Activated CD4-positive, alpha-beta T cell treated with anti-CD3 and anti-CD28 coated beads for 4 hours (primary cell): ENCODE measurements at places on chromosomes 16 and 17.
A peak's percentile ranks its signal among the peaks of the same experiment; 100 is the strongest.

DNA sequence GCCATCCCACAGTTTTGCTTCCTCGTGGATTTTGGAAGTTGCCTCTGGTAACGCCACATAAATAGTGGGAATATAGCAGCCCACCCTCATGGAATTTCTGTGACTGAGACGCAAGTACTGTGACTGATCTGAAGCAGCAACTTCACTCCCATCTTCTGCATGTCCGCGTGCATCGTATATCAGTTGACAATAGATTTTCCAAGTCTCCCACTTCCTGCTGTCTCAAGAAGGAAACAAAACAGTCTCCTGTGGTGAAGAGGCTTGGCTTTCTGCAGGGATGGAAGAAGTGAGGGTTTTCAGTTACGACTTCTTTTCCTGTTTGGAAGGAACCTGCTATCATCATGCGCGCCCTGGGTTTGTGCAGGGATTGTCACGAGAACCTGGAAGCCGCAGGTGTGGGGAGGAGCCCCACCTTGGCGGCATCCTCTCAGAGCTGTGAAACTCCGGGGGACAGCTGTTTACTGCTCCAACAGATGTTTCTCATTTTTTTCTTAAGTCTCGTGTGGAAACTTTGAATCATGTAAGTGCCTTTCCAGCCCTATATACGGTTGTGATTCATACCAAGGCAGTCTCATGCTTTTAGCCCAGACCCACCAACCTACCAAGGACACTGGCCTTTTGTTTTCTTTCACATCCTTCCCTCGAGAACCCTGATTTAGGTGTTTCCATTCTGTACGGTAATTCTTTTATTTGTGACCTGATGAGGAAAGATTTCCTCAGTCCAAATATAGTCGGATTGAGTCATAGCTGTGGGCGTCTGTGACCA is 57.5 kb downstream of the WIPI1 start:
- DNase-seq: peak; percentile 52

GRCh38 chr16:68492151-68492542 is 43.8 kb upstream of the SMPD3 start:
- no peak for DNase-seq

DNA sequence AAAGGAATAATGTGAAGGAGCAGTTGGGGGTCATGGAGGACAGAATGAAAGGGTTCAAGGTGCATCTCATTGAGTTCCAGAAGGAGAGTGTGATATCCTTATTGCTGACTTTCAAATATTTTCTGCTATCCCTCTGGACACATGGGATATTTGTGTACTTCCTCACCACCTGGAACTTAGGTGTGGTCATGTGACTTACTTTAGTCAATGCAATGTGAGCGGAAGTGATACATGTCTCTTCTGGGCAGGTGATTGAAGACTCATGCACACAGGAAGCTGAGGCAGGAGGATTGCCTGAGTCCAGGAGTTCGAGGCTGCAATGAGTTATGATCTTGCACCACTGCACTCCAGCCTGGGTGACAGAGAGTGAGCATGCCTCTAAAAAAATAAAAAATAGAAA is 36.7 kb upstream of the TANC2 start:
- DNase-seq: no peak

GRCh38 chr16:35911899-35912298 is 2452.5 kb downstream of the TP53TG3F start:
- no peak for DNase-seq

DNA sequence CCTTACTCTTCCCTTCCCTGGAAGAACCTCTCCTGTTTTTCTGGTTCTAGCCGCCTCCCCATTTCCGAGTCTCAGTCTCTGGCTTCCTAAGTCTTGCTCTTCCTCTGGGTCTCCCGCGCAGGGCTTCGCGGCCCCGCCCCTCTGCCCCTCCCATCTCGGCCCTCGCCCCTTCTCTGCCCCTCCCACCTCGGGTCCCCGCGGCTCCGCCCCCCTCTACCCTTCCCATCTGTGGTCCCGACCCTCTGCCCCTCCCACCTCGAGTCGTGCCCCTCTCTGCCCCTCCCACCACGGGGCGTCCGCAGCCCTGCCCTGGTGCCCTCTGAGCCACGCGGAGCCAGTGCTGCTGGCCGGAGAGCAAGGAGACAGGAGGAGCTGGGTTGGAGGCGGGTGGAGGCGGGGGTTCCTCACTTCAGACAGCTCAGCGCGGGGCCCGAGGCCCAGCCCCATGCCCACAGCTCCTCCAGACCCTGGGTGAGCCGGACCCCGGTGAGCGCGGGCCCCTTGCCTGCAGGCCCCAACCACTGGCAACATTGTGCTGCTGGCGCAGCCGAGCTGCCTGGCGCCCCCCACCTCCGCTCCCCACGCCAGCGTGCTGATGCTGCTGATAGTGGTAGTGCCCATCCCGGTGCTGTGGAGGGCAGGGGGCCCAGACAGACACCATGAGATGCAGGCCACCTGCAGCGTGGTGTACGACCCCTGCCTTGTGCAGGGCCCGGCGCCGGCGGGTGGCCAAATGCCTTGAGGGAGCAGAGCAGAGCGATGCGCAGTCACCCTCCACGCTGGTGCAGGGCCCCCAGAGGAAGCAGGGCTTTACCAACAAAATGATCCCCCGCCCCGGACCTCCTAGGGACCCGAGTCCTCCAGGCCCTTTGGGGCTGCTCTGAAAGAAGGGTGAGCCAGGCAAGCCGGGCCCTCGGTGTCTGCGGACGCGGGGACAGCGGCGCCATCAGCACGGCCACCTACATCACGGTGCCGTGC is 2115.3 kb downstream of the TP53TG3F start:
- no peak for DNase-seq

- no peak for DNase-seq
Measured at GRCh38 chr17:14211246-14211645, 25.4 kb downstream of the CDRT15 start.

GRCh38 chr16:15435216-15435864 is 952 bp downstream of the BMERB1 start:
- no peak for DNase-seq

GRCh38 chr16:31347445-31347844 is 7.5 kb upstream of the ITGAX start:
- no peak for DNase-seq

- DNase-seq: peak; percentile 35
Measured at GRCh38 chr17:48439875-48440505, 10.0 kb upstream of the SKAP1 start.

DNA sequence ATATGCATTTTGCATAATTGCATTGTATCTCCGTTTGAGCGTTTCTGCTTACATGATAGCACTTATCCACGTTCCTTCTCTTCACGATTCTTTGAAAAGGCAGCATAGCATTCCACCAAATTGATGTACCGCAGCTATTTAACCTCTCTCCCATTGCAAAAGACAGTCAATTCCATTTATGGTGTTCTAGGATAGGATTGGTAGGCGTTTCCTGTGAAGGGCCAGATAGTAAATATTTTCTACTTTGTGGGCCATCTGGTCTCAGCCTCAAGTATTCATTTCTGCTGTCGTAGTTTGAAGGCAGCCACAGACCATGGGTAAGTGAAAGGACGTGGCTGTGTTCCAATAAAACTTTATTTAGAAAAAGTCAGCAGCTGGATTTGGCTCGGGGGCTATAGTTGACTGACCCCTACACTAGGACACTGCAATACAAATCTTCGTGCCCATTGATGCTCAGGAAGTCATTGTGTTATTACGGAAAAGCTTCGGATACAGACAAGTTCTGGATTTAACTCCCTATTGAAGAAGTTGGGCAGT is 10.1 kb downstream of the SNX29 start:
- DNase-seq: no peak

- no peak for DNase-seq
Measured at GRCh38 chr16:85520853-85521521, 92.1 kb upstream of the GSE1 start.

DNA sequence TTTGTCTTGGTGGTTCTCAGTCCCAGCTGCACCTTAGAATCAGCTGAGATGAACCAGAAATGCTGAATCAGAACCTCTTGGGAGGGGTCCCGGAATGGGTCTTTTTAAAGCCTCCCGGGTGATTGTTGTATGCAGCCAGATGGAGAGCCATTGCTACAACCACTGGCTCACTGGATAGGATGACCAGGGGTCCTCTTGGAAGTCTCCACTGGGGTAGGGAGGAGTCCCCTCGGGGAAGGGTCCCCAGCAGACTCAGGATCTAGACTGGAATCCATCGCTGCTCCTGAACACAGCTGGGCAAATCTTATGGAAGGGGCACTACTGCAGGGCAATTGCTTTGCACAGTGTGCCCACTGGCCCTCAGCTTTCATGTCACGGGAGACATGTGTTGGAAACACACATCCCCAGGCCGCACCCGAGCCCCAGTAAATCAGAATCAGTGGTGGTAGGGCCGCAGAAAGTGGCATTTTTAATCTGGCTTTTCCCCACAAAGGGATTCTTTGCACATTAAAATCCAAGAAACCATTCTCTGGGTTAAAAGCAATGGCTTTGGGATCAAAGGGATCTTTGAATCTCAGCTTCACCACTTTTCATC is 117.3 kb downstream of the IRX5 start:
- no peak for DNase-seq

DNA sequence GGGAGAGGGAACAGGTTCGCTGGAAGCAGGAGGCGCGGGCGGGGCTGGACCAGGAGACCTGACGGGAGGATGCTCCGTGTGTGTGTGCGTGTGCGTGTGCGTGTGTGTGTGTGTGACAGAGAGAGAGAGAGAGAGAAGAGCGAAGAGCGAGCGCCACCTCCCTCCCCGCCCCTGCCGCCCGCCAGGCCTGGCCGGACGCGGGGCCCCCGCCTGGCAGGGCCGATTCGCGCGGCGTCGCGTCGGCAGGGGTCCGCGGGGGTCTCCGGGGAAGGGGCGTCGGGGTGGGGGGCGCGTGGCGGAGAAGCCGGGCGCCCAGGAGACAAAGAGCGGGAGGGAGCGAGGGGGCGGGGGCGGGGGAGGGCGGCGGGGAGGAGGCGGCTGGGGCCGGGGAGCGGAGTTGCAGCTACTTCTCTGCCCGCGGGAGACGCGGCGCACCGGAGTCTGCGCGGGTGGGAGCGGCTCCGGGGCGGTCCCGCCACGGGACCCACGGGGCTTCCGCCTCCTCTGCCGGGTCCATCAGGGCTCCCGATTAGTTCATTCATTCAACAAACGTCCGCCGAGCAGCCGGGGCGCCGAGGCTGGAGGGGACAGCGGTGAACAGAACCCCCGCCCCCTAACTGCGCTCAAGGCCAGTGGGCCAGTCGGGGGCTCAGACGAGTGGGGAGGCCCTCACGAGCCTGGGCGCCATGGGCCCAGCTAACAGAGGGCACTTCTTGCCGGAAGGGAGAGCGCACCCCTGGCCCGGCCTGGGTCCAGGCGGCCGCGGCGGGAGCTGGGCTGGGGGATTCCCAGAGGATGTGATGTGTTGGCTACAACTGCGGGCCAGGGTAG is at the start of gene SAMD14:
SAMD14 (minus strand) TSS at position 433 of the 831 bp plus-strand sequence. CDS start 5,201 bp downstream, outside the sequence.
- peak; percentile 60 for DNase-seq

DNA sequence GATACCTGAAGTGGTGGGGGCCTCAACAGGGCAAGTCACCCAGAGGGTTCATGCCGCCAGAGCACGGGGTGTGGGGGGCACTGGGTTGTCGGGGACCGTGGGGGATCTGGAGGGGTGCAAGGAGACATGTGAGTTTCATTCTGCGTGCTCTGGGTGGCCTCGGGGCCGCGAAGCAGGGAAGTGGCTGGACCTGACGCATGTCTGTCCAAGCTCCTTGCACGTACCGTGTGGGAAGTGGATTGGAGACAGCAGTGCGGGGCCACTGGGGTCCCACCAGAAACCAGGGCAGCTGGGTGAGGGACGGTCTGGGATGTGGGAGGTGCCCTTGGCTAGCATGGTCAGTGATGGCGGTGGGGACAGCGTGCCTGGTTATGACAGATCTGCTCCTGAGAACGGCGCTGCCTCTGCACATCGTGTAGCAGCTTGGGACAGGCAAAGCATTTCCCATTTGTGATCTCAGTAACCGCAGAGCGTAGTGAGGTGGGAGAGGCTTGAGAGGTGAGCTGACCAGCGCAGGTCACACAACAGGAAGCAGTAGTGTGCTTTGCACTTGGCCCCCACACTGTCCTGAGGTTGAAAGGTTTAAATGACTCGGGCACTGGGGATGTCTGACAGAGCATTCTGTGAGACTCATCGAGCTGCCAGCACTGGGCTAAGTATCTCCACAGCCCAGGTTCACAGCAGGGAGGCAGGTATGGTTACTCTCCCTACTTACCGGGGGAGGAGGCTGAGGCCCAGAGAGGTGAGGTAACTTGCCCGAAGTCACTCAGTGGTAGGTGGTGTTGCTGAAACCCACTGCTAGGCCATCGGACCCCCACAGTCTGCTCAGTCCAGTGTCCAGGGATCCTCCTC is 114.4 kb downstream of the SOCS1 start:
- no peak for DNase-seq

DNA sequence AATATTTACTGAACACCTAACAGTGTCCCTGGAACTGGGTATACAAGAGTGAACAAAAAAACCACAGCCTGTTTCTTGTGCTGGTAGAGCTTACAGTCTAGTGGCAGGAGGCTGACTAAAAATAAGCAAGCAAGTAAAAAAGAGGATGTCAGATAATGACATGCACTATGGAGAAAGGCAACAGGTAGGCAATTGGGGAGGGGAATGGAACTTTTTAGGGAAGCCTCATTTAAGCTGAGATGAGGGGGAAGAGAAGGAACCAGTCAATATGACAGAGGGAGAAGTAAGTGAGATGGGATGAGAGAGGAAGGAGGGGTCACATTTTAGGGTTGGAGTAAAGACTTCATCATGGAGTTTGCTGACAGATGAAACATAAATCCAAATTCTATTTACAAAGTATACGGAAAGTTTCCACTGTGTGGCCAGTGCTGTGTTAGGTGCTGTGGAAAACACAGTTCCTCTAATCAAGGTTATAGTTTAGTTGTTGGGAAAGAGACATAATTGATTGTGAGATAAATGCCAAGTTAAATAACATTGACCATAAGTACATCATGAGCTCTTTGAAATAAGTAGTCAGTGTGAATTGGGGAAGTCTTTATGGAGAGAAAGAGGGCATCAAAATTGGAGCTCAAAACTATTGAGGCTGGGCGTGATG is 251.4 kb downstream of the FTO start:
- DNase-seq: no peak

GRCh38 chr16:31141489-31142108 is 6.1 kb upstream of the PRSS8 start:
- DNase-seq: no peak

DNA sequence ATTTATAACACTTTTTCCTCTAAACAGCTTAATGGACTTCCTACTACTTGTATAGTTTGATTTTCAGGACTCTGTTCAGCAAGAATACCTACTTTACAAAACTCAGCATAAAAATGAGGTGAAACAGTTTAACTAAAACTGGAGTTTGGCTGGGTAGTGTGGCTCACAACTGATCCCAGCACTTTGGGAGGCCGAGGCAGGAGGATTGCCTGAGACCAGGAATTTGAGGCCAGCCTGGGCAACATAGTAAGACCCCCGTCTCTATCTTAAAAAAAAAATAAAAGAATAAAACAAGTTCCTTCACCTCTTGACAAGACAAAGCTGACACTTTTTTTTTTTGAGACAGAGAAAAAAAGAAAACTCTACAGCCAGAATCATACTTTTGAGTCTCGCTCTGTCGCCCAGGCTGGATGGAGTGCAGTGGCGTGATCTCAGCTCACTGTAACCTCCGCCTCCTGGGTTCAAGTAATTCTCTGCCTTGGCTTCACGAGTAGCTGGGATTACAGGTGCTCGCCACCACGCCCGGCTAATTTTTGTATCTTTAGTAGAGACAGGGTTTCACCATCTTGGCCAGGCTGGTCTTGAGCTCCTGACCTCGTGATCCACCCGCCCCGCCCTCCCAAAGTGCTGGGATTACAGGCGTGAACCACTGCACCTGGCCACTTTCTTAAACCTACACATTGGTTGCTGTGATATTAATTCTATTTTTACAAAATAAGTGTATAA is 2.6 kb downstream of the PDF start:
- no peak for DNase-seq

- no peak for DNase-seq
Measured at GRCh38 chr16:12576878-12577277, 226.8 kb downstream of the CPPED1 start.

- no peak for DNase-seq
Measured at GRCh38 chr16:8530752-8531384, 59.4 kb downstream of the TMEM114 start.
